NCI-H187 (cell line): ENCODE measurements at places on chromosomes 4 and X.

DNA sequence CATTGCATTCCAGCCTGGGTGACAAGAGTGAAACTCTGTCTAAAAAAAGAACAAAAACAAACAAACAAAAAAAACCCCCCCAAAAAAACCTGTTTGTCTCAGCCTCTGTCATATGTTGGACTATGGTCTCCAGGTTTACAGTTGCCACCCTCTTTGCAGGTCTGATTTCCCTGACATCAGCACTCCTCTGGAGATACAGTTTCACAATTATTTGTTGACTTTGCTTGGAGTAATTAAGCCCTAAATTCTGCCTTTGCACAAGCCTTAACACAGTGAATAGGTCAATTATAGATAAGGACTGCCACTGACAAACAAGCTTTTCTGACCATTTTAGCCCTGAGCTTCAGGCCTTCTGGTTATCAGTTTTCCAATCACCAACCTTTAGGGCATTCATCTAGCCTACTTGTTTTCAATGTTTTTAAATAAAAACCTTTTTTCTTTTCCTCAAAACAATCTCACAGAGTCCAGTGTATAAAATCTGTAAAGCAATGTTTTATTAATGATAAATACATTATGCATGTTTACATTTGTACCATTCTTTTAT is 20.4 kb upstream of the MAPK10 start:
- no peak for DNase-seq

DNA sequence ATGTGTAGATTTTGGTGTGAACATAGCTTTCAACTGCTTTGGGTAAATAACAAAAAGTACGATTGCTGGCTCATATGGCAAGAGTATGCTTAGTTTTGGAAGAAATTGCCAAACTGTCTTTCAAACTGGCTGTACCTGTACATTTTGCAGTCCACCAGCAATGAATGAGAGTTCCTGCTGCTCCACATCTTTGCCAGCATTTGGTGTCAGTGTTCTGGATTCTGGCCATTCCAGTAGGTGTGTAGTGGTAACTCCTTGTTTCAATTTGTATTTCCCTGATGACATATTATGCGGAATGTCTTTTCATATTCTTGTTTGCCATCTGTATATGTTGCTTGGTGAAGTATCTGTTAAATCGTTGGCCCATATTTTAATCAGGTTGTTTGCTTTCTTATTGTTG is 20.6 kb upstream of the ALB start:
- DNase-seq = no peak

DNA sequence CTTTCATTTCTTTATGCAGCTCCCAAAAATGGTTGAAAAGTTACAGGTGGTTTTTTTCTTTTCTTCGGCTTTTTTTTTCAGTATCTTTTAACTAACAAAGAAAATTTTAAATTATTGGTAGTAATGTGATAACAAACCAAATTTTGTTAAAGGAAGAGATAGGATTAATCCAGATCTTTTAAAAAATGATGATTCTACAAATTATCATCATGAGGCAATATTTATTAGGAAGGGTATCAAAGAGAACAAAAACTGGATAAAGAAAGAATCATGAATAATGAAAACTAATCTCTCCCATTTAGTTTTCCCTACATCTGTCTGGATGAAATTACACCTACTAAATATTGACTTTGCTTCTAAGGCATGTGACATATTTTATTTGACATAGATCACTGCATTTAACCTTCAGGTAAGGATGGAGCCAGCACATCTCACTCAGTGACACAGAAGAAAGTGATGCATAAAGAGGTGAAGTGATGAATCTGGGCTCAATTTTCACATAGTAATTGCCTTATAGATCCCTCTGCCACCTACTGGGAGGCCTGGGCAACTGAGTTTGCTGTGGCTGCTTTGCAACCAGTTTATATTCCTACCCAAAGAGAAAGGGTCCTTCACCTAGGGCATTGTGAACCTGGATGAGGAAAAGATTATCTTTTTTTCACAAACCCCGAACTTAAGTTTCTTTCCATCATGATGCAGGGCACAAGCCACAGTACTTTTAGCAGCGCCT is 155.6 kb downstream of the HNRNPD start:
- DNase-seq = no peak

DNA sequence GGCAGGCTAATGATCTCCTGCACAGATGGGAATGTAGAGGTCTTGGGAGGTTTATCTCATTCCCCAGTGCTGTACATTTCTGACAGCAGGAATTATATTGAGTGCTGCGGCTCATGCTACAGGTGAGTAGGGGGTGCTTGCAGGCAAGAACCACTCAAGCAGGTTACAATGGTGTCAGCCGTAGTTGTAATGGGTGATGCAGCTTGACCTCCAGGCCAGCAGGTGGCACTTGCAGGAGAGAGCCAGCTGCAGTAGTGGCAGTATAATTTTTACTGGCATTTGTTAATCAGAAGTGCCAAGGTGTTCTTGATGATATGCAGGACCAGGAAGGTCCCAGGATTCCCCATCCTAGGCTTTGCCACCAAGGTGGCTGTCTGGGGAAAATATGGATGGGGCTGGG is 759.6 kb upstream of the NDST4 start:
- no peak for DNase-seq

GRCh38 chrX:39642071-39642470 is 455.7 kb downstream of the BCOR start:
- no peak for DNase-seq

- no peak for DNase-seq
Measured at GRCh38 chrX:135984791-135985156, 461 bp upstream of the SLC9A6 start.
